ENCODE measurements at places on chromosomes 3 and 15.

GRCh38 chr15:73142802-73143762, 90.8 kb downstream of the NEO1 start:
- no peak for DNase-seq

DNA sequence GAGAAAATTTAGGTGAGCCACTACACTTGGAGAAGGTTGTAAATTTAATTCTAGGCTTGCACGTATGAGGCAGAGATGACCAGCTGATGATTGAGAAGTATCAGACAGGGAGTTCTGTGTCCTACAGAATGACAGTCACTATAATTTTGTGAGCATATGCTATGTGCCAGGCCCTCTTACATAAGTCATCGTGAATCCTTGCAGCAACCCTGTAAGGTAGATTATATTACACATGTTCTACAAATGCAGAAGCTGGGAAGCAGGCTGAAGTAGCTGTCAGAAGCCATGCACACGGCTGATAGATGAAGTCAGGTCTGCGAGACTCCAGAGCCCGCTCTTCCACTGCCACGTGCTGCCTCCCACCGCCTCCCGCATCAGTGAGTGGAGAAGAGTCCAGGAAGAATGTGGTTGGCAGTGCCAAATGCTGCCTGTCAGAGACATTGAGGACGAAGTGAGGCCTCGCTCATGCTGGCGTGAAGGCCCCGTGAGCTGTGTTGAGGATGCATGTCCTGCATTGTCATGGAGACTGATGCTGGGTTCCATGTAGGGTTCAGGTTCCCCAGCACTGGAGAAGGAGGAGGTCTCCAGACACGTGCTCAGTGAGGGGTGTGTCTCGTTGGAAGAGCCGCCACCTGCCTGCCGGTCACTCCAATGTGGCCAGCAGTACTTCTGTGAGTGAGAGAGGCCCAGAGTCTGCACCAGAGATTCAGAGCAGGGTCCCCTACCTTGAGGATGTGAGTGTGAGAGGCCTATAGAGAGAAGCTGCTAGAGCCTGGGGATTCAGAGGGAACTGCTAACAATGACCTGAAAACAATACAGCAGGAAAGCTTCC, 123.3 kb upstream of the PLXNA1 start:
- DNase-seq: no peak

GRCh38 chr3:25483456-25483855, 55.4 kb downstream of the RARB start:
- no peak for DNase-seq

GRCh38 chr15:44084770-44085169, 110.3 kb downstream of the FRMD5 start:
- no peak for DNase-seq

GRCh38 chr15:31280831-31281216, 45.8 kb upstream of the KLF13 start:
- DNase-seq: no peak

DNA sequence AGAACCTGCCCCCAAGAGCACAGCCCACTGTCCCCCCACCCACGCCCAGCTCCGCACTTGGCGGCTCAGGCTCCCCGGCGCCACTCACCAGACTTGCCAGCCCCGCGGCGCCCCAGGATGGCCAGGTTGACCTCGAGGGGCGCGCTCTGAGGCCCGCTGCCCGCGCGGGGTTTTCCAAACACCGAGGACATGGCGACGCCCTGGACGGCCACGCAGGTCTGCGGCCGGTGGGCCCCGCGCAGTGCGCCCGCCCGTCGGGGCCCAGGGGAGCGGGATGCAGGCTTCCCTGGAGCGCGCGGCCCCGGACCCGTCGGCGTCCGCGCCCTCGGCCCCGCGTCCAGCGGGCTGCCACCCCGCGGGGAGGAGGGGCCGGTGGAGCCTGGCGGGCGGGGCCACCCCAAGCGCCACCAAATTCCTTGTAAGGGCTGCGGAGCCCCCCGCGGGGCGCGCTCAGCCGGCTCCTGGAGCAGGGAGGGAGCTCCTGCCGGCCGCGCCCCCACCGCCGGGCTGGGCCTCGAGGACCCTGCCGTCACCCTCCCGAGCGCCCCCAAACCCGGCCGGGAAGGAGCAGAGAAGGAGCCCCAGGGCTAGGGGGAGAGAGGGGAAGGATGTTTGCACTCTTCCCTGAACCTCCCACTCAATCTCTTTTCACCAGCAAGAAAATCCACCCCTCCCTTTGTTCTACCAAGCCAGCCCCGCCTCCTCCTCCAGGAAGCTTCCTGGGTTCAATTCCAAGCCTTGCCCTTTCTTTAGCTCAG, at the start of gene RASL12:
TSS of gene RASL12 (minus strand) at position 347 of the 758 bp plus-strand sequence. CDS start at position 191, 156 bp downstream.
- no peak for DNase-seq

- no peak for DNase-seq
Observed at GRCh38 chr3:99971761-99972160, 142.5 kb downstream of the FILIP1L start.

GRCh38 chr15:69337138-69337537, 38.4 kb downstream of the PAQR5 start:
- DNase-seq: no peak

- DNase-seq: peak; percentile 66
Observed at GRCh38 chr3:47163169-47164006, 525 bp downstream of the SETD2 start.

DNA sequence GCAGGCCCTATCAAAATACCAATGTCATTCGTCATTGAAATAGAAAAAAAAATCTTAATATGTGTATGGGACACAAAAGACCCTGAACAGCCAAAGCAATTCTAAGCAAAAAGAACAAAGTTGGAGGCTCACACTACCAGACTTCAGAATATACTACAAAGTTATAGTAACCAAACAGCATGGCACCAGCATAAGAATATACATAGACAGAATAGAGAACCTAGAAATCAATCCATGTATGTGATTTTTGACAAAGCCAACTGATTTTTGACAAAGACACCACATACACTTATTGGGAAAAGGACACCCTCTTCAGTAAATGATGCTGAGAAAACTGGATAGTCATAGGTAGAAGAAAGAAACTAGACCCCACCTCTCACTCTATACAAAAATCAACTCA, 95.0 kb downstream of the C3orf70 start:
- no peak for DNase-seq

GRCh38 chr15:81548365-81549130, 174.5 kb upstream of the TMC3 start:
- DNase-seq: no peak

DNA sequence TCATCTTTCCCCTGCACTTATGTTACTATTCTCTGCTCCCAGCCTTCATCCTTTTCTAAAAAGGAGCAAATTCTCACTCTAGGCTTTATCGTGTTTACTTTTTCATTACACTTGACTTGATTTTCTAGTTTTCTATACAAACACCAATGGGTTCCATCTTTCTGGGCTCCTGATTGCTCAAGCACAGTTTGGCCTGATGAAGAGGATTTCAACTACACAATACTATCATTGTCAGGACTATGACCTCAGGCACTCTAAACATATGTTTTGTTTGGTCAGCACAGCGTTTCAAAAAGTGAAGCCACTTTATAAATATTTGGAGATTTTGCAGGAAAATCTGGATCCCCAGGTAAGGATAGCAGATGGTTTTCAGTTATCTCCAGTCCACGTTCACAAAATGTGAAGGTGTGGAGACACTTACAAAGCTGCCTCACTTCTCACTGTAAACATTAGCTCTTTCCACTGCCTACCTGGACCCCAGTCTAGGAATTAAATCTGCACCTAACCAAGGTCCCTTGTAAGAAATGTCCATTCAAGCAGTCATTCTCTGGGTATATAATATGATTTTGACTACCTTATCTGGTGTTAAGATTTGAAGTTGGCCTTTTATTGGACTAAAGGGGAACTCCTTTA, 86.2 kb downstream of the TGFBR2 start:
- no peak for DNase-seq

DNA sequence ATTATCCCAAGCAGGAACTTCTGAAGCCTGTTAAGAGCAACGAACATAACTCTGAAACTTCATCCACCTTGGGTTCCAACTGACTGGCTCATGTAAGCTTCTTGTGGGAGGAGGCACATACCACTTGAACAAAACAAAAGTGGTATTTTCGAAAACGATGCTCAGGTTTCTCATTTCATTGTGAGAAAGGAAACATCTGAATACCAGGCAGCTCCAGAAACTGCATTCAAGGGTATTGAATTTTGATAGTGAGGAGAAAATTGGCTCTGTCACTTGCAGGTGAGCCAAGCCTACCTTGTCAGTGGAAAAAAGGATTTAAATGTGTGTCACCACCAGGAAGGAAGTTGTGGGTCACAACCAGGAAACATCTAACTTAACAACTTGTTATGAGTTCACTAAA, 218.1 kb upstream of the SATB1 start:
- DNase-seq: peak; percentile 30

GRCh38 chr15:29753506-29753905, 68.8 kb downstream of the TJP1 start:
- DNase-seq: no peak

GRCh38 chr15:78570710-78571109, 5.4 kb downstream of the CHRNA5 start:
- no peak for DNase-seq

DNA sequence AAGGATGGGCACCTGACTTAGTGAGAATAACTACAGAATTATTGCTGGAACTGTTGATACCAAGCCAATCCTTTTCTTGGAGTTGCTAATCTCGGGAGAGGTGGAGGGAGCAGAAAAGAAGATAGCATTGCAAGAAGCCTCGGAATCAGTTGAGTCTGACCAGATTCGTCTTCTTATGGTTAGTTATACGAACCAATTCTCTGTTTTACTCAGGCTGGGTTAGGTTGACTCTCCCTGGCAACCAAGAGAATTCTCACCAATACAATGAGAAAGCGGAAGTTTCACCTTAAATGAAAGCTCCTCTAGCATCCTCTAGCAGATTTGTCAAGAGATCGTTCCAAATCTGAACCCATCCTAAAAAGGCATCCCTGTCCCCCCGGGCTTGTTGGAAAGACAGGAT, 43.5 kb upstream of the UBE2E1 start:
- no peak for DNase-seq

DNA sequence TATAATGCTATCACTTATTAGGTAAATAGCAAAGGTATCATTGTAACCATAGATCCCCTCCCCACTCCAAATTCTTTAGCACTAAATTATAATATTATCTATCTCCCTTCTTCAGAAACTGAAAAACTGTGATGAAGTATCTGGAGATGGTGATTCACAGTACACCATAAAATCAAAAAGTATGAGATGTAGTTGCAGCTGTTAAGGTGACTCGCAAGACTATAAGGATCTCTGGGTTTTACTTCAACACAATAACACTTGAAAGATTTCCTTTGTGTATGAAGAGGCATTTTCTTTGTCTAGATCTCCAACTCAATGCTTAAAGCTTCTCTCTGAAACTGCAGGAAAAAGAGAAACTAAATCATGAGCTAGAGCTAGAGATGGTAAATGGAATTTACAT, 46.9 kb downstream of the IFT57 start:
- no peak for DNase-seq

DNA sequence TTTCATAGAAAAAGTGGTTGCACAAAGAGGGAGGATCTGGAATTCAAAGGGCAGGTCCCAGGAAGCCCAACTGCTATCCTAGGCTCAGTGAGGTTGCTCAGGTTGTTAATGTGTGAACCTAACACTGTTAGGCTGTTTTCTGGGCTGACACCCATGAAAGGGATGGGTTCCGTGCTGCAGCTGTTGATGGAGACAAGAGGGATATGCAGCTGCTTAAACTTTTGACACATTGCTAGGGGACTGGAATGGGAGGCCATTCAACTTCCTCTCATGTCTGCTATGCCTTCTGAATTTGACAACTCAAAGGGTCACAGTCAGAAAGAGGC, 198.0 kb upstream of the NR2E3 start:
- DNase-seq: no peak

GRCh38 chr15:85037641-85038040, 56.0 kb downstream of the PDE8A start:
- DNase-seq: no peak

DNA sequence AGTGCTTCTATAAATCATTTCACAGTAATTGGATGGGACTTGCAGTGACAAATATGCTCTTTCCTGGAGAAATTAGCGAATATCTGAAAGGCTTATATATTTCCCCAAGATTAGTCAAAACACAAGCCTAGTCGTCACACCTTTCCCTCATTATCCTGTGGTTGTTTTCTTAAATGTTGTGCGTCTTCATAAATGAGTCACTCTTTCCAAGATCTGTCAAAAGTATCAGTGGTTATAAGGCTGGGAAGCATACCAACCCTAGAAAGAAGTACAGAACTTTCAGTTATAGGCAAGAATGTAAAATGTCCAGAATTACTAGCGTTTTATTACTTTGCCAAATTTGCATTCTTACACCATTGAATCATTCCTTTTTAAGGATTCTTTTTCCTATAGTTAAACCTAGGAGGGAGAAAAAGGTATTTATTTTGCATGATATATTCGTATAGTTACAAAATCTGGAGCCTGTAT, 33.6 kb downstream of the TMEM212 start:
- DNase-seq: no peak

GRCh38 chr3:81040107-81040506, 721.3 kb downstream of the GBE1 start:
- DNase-seq: no peak

DNA sequence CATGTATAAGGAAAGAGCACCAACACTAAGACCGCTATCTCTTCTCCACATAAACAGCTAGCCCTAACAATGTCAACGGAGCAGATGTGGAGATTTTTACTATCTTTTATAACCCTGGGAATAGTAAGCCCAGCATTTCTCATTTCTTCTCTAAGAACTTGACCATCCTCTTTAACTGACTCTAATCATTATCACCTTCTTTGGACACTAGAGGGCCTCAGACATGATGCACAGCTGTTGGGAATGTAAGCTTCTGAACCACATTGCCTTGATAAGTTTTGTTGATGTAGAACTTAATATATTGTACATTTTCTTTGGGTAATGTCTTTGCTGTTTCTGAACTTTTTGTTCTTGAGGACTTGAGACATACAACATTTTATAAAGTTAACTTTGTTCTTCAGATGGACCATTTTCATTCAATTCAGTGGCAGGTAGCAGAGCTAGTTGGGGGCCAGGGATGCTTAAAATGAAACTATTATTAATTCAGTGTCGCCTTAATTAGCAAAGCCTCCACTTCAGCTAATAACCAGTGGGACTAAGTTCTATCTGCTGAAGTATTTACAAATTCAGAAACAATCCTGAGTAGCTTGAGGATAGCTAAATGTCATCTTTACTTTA, 9.6 kb upstream of the TAGLN3 start:
- DNase-seq: no peak

- DNase-seq: peak; percentile 21
Observed at GRCh38 chr3:53513556-53514190, 19.3 kb downstream of the CACNA1D start.

DNA sequence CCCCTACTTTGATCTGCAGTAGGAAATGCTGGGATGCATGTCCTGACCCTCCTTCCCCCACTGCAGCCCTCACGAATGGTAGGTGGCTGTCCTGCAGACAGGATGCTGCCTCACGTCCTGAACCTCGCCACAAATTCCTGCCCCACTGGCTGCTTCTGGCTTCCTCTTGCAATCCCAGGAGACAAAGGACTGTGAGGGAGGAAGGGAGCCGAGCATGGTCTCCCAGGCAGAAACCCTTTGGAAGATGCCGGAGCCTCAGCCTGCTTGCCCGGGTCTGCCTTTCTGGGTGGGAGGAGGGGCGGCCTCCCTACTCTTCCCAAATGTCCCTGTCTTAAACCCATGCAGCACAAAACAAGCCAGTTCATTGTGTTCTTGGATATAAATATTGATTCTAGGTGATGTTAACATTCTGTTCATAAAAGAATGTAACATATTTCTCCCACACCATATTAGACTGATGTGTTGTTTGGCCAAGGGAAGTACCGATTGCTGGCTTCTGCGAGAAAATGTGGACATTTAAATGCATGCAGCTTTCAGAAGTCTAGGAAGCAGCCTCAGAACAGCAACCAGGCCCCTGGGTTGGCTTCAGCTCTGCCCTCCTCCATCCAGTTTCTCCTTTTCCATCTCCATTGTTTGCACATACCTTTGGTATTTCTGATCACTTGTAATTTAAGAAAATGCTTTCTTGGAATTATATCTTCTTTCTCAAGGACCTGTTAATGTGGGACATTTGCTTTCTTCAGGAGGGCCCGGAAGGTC, 75.3 kb downstream of the HMG20A start:
- DNase-seq: no peak
